ENCODE measurements at places on chromosomes 16 and 17. TPM values are rescaled to one million over a fixed set of nuclear protein-coding genes. Genes with fewer than 3 reads are reported as not detected.

The RPA1 gene
- polyA plus RNA-seq: 10.7 TPM

The TOX3 gene
- polyA plus RNA-seq: 1.6 TPM

The HBZ gene
- polyA plus RNA-seq: not detected

The FBXO39 gene
- polyA plus RNA-seq: not detected

The PHF23 gene
- 27.2 TPM for polyA plus RNA-seq

The PMFBP1 gene
- polyA plus RNA-seq: 0.62 TPM

GRCh38 chr17:77254951-77255825 is 114.4 kb downstream of the SEC14L1 start:
- peak; percentile 87 for DNase-seq

GRCh38 chr16:63806794-63807506 is 1314.9 kb downstream of the CDH11 start:
- DNase-seq: no peak

DNA sequence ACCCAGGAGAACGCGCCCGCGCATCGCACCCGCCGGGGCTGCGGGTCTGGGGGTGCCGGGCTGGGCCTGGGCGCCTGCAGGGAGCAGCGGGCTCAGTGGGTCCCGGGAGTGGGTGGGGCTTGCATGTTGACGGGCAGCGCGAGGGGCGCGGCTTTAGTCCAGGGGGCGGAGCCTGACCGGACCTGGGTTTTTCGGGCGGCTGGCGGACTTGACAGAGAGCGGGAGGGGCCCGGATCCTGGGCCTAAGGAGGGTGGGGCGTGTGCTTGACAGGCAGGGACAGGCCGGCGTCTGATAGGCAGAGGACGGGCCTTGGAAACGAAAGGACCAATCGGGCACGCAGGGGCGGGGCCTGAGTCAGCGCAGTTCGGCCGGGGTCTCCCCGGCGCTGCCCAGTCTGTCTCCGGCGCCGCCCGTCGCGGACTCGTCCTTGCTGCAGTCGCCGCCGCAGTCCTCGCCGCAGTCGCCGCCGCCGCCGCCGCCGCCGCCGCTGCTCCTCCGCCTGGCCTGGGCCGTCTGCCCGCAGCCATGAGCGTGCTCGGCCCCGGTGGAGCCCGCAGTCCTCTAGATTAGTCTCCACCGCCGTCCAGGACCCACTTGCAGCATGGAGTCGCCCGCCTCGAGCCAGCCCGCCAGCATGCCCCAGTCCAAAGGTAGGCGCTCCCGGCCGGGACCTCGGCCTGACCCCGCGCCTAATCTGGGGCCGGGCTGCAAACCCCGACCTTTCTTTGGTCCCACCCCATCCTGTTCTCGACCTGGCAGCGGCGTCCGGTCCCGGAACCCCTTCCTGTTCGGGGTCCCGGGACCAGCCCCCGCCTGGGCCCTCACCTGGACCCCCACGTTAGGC is at the start of gene MAP2K3:
TSS of gene MAP2K3 (plus strand) at position 393 of the 845 bp plus-strand sequence. CDS start at position 603, 210 bp downstream.
- peak; percentile 99 for DNase-seq

DNA sequence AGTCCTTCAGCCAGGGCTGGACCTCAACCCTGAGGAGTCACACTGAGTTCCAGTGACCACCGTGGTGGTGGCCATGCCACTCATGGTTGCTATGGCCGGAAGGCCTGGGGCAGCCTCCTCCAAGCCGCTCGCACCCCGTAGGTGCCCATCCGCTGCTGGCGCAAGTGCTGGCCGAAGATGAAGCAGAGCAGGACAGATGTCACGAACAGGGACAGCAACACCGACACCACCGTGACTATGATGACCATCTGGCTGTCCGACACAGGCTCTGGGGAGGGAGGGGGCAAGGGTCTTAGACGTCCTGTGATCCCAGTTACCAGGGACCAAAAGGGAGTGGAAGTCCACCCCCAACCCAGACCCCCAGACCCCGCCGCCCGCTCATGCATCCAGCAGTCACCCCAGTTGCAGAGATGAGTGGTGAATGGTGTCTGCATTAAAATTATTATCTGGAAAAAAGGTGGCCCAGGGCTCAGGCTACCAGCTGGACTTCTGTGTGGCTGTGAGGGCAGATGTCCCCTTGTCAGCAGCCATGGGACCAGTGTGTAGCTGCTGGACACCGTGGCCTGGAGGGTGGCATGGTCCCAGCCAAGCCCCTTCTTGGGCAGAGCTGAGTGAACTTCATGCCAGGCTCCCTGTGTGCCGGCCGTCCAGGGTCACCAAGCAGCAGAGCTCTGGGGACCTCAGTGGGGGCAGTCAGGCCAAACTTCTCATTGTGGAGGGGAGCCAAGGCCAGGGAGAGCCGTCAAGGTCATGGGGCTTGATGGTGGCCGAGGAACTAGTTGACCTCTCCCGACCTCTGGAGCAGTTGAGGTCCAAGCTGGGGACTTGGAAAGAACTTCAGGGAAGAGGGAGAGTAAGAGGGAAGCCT is 4.7 kb downstream of the PRR29 start:
- DNase-seq: no peak

GRCh38 chr17:69431835-69432234 is 17.3 kb downstream of the MAP2K6 start:
- DNase-seq: no peak

DNA sequence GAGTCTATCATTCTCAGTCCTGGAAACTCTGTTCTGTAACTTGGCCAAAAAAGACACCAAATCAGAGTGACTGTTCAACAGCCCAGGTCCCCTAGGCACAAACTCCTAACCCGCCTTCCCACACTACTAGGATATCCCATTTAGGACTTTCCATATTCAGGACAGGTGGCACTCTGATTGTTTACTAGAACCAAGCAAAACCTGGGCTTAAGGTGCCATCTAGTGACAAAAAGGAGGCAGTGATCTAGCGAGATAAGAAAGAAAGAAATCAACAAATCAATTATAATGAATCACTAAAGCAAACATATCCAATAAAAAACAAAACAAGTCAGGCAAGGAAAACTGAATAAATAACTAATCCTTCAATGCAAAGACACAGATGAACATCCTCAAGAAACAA is 203.9 kb downstream of the CEP112 start:
- DNase-seq: no peak

DNA sequence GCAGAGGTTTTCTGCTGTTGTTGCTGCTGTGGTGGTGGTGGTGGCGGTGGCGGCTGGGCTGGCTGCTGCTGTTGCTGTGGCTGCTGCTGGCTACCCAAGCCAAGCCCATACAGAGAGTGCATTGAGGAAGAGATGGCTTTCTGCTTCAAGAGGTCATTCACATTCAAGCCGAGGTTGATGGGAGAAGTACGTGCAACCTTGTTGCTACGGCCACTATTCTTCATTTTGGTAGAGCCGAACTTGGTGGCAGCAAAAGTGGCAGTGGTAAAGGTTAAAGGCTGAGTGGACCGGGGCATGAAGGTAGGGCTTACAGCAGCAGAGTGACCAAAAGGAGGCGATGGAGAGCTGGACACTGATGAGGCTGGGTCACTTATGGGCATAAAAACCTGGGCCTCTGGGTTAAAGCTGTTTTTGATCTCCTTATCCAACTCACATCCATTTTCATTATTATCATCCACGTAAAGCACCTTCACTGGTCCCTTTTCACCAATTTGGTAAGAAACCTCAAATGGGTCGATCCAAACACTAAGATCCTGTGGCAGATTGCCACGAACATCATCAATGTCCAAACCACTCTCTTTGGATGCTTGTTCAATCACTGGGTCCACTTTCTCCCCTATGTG is 2.8 kb downstream of the TOB1 start:
- DNase-seq: no peak

DNA sequence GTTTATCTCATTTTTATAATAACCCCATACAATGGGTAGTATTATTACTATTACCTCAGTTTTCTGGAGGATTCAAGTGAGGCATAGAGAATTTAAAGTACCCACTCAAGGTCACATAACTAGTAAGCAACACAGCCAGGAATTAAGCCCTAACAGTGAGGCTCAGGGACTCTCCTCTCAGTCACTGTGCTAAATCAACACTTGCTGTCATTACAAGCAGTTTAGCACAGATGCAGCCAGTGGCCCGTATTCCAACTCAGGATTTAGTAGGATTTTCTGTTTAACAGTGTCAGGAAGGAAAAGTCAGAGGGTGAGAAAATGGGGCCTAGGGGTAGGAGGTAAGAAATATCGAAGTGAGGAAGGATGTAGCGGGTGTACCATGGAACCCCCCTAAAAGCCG is 536.9 kb downstream of the TMEM114 start:
- no peak for DNase-seq

DNA sequence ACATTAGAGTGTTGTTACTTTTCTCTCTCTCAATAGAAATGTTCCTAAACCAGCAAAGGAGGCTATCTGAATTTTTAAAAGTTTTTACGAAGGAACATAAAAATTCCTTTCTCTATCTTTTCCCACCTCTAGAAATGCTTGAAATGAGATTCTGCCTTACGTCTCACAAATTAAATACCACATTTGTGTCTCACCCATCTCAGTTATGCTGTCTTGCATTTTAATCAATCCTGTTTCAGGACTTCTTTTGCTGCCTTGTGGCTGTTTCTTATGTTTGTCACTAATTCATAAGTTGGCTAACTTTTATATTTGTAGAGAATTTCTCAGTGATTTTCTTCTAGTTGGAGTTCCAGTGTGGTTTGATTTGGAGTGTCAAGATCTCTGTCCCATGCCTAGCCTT is 3.5 kb downstream of the OMG start:
- no peak for DNase-seq

- DNase-seq: no peak
These were observed 22.4 kb downstream of the ALDH3A2 start for GRCh38 chr17:19670908-19671307.

GRCh38 chr16:56617212-56618085 is 8.1 kb upstream of the MT1E start:
- peak; percentile 90 for DNase-seq

- DNase-seq: no peak
These were observed 983.2 kb downstream of the CDH11 start for GRCh38 chr16:64138621-64139020.

- DNase-seq: peak; percentile 42
These were observed 6.6 kb downstream of the ABI3 start for GRCh38 chr17:49216953-49217650.

DNA sequence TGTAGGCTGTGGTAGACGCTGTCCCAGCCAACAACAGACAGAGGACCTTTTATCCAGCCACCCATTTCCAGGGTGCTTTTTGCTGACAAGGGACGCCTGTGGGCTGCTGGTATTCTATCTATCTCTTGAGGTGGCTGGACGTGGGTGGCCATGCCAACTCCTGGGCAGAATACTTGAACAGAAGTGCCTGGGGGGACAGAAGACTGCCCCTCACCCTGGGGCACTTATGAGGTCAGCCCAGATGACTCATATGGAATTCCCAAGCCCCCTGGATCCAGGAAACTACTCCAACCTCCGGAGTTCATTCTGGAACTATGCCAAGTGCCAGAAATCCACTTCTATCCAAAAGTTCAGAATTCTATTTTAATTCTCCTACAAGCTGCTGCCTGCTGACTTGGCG is 61.3 kb downstream of the CDRT4 start:
- DNase-seq: no peak

- DNase-seq: no peak
These were observed 690.5 kb upstream of the SOX9 start for GRCh38 chr17:71430281-71430680.

- no peak for DNase-seq
These were observed 101.8 kb downstream of the PARN start for GRCh38 chr16:14528306-14528705.

DNA sequence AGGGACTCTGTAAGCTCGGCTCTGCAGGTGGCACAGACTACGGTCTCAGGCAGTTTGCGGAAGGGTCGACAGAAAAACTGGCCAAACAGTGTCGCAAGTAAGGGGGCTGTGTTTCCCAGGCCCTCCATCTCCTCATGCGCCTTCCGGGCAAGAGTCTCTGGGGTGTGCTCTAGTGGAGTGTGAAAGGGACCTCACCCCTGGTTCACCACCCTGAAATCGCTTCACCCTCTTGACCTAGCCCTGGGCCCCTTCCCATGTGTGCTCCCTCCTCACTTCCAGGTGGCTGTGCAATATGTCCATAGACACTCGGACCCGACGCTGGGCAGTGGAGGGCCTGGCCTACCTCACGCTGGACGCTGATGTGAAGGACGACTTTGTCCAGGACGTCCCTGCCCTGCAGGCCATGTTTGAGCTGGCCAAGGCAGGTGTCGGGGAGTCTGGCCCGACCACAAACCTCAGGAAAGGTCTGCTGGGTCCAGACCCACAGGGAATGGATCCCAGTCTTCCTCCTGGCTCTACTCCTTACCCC is 22.3 kb downstream of the UNC45B start:
- DNase-seq: no peak

DNA sequence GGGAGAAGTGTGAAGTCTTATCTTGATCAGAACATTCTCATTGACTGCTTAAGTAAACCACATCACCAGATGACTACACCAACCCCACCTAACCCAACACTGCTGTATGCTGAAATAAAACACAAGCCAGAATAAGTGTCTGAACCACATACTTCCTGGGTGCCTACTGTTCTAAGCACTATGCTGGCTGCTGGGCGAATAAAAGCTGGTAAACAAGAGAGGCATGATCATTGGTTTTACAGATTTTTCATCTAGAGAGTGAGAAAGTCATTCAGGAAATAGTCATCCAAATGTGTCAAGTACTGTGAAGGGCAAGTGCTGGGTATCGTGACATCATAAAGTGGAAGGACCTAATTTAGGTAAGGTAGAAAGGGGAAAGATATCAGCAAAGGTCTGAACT is 199.0 kb upstream of the SOX9 start:
- no peak for DNase-seq

GRCh38 chr16:67709050-67709449 is 10.1 kb downstream of the GFOD2 start:
- DNase-seq: no peak

DNA sequence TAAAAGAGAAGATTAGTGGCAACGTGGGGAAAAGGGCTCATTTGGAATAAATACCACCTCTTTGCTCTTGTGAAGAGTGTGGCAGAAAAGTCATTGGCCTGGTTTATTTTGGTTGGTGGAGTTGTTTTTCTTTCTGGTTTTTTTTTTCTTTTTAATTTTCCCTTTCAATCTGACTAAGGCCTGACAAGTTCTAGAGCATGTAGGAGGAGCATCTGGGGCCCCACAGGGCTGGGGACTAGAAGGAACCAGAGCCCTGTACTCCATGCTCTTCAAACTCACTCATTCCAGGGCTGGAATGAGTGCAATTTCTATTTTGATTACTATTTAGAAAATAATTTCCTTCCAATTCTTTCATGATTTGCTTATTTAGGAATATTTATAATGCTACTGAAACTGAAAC is 13.3 kb downstream of the IRX5 start:
- DNase-seq: no peak
